ENCODE measurements at places on chromosomes 11 and 22.

GRCh38 chr22:27747396-27748221 lies 53.9 kb downstream of the MN1 start:
- no peak for DNase-seq

DNA sequence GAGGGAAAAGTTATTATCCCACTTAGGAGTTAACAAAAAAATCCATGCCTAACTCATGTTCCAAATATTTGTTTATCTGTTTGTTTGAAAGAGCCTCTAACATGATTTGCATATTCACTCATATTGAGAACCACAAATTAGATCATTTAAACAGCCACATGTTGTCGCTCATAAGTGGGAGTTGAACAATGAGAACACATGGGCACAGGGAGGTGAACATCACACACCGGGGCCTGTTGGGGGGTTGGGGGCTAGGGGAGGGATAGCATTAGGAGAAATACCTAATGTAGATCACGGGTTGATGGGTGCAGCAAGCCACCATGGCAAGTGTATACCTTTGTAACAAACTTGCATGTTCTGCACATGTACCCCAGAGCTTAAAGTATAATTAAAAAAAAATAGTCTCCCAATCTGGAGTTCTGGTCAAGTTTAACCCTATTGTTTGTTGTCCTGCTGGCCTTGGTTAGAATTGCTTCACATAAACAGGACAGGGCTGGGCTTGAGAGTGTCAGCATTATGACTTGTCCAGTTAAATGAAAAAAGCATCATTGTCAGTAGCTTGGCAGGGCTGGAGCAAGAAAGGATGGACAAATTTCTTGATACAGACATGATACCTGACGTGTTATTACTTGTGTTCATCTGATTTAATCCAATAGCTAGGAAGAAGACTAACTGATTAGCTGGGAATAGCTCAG lies 57.8 kb upstream of the PSMA1 start:
- DNase-seq = no peak

GRCh38 chr11:99419991-99420390 lies 399.2 kb downstream of the CNTN5 start:
- DNase-seq = no peak

- DNase-seq = no peak
Measured at GRCh38 chr11:132755934-132756333, 776.4 kb downstream of the OPCML start.

DNA sequence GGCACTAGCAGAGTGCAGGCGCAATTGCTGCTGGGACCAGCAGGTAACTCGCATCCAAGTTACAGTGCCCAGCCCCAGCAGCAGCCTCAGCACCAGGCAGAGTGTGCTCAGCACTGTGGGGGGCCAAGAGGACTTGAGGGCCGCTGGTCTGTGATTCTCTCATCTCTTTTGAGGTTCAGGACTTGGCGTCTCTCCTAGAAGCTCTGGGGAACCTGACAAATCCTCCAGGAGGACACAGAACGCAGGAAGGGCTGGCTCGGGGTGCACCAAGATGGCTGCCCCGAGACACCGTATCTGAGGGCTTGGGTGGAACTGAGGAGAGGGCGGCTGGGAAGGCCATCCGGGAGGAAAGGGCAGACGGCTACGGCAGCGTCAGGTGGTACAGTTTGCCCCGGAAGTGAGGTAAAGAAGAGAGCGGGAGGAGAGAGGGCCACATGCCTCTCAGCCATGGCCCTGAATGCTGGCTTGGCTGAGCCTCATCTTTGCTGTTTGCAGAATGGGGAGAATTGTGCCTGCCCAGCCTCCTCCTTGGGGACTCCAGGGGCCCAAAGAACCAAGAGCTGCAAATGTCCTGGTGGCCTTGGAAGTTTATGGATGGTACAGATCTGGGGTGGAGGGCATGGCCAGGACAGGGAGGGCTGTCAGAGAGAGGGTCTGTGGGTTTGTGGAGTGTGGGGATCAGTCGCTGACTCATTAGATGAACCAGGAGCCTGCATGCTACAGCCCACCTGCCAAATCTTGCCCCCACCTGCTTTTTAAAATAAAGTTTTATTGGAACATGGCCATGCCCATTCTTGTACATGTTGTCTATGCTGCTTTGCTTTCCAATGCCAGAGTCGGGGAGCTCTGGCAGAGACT lies 78.0 kb downstream of the MYEOV start:
- no peak for DNase-seq

DNA sequence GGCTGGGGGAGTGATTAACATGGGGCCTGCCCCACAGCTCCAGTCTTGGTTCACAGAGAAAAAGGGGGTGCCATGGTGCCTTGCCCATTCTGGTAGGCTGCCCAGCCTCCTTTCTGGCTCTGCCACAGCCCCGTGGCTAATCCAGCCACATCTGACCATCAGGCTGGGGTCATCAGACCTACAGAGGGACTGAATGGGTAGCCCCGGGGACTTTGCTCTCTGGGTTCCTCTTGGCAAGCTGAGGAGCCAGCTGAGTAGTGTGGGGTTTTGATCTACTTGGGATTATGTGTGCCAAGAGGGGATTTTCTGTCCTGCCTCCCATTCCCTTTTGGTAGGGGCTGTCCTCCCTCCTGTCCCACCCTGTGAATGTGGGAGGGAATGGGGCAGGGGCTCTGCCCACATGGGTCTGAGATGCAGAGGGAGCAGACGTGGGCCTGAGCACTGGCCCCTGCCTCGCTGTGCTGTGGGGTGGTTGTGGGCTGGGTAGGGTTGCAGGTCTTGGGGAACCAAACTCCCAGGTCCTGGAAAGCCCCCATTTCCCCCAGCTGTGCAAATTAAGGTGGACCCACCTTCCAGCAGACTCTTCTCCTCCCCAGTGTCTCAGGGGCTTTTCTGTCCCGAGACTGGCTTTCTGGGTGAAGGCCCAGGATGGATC lies 32.0 kb downstream of the CD82 start:
- DNase-seq = no peak

GRCh38 chr22:22588485-22589164 lies 29.6 kb upstream of the PRAME start:
- DNase-seq = no peak

- DNase-seq = no peak
Measured at GRCh38 chr11:47052165-47052564, 115.6 kb downstream of the CSTPP1 start.

DNA sequence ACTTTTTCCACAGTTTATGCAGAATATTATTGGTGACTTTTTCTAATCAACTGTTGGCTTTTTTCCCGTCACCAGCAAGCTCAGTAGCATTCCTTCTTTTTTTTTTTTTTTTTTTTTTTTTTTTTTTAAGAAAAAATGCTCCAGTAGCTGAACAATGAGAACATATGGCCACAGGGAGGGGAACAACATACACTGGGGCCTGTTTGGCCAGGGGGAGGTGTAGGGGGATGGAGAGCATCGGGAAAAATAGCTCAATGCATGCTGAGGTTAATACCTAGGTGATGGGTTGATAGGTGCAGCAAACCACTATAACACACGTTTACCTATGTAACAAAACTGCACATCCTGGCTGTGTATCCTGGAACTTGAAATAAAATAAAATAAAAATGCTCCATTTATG lies 82.5 kb downstream of the ARHGAP42 start:
- DNase-seq = no peak

DNA sequence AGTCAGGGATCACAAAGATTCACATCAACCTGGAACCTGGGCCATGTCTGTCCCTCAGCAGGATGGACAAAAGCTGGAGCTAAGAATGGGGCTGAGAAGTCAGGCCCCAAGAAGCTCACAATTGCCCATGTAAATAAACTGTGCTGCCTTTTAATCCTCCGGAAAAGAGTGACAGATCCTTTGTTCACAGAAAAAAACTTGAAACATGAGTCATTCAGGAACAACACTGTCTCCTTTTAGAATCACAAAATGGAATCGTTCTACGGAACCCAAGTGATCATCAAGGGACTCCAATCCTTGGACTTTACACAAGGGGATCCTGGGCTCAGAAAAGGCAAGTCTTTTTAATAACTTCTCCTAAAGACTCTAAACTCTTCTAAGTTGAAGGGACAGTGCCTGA lies 36.1 kb downstream of the RELT start:
- no peak for DNase-seq

DNA sequence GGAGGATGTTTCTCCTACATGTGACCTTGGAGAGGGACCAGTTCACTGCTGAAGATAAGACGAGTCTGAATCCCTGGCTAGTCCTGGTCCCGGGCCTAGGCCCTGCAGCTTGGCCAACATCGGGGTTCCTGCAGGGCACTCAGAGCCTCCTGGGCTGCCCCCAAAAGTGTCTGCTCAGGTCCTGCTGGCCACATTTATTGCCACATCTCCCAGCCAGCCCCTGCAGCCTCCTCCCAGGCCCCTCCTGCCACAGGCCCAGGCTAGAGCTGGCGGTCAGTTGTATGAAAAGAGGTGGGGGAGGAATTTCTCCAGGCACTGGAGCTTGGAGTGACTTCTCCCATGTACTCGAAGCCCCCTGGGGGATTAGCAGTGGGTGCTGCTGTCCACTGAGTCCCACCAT lies 56.5 kb upstream of the PPARA start:
- DNase-seq = no peak

GRCh38 chr11:26947904-26948639 lies 45.8 kb upstream of the FIBIN start:
- no peak for DNase-seq
